ENCODE measurements at places on chromosomes 7 and 10. TPM values are rescaled to one million over a fixed set of nuclear protein-coding genes. Genes with fewer than 3 reads are reported as not detected.
A peak's percentile ranks its signal among the peaks of the same experiment; 100 is the strongest.

DNA sequence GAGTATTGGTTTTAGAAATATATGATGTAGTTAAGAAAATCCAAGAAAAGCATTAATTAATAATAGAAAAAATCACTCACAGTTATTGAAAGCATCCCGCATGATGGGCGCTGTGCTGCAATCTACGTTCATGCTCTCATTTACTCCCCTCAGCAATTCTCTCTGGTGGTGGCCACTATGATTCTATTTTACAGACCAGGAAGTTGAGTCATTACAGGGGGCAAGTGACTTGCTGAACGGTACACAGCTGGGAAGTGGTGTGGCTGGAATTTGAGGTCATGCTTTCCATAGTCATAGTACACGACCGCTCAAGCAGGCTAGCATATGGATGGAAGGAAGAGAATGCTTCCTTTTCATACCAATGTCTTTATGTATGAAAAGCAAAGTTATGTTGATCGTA, 117.4 kb downstream of the TES start:
- no peak for DNase-seq

DNA sequence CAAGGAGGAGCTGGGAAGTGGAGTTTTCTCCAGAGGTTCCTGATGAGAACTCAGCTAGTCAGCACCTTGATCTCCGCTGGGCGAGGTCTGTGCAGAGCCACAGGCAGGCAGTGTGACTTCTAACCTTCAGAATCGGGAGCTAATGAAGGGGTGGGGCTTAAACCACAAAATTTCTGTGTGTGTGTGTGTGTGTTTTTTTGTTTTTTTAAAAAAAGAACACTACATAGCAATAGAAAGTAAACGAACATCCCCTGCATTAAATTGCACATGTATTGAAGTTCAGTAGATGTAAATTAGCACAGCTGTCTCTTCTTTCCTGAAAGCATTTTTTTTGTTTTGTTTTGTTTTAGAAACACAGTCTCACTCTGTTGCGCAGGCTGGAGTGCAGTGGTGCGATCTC, 46.2 kb downstream of the RBM17 start:
- no peak for DNase-seq

- no peak for DNase-seq
Observed at GRCh38 chr10:51985336-51985735, 285.9 kb upstream of the CSTF2T start.

DNA sequence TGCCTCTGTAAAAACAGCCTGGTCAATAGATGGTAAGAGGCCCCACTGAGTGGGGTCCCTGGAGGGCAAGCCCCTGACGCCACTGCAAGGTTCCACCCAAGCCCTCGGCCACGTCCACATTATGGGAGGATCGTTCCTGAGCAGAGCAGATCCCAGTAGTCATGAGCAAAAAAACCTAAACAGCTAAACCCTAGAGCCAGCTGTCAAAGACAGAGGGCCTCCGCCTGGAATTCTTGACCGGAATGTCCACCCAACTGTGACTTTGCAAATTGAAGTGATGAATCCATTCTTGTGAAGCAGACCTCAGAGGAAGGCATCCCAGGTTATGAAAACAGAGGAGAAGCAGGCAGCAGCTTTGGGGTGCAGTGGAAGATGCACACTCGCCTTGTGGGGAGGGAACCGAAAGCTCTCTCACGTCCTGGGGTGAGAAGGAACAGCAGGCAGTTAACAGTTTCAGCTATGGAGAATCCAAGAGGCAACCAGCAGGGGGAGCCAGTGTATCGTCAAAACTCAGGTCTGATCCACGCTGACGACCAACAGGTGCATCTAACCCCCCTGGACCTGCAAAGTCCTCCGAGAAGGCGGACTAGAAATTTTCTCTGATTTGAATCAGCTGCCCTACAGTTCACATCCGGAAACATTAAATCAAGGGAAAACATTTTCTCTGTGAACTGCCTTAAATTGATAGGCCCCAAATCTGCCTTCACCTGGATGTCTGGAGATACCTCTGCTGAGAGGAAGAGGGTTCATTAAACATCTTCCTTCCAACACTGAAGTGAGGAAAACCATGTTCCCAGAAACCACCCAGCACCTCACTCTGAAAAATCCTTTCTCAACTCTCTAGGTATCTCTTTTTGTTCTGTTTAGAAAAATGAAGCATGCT, 139.1 kb upstream of the PFKP start:
- DNase-seq: peak; percentile 68

GRCh38 chr7:135713836-135714470, 14.0 kb downstream of the SLC13A4 start:
- DNase-seq: no peak

The TRIM50 gene
- 0.56 TPM for total RNA-seq

GRCh38 chr10:56123247-56123646, 237.8 kb downstream of the ZWINT start:
- DNase-seq: no peak

The SLIT1 gene
- 0.24 TPM for total RNA-seq

The TAS2R5 gene
- 0.58 TPM for total RNA-seq

DNA sequence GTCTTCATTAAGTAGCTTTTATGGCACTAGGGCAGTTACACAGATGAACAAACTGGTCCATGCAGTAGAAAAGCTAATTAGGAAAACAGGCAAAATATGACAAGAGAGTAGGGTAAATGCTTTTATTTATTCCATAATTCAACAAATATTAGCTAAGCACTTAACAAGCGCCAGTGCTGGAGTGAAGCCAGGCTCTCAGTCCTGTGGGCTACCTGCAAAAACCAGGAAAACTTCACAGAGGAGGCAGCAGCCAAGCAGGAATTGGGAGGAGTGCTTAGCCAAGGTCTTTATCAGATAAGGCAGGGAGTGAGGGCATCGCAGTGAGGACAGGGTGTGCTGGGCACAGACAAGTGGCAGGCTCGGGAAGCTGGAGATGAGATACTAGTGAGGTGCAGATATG, 4.9 kb upstream of the KAT6B start:
- no peak for DNase-seq

- DNase-seq: no peak
Observed at GRCh38 chr7:157027568-157028198, 17.2 kb upstream of the MNX1 start.

GRCh38 chr10:47261556-47261955, 38.4 kb upstream of the GDF10 start:
- DNase-seq: no peak
